ENCODE measurements at places on chromosomes 12 and 14.

DNA sequence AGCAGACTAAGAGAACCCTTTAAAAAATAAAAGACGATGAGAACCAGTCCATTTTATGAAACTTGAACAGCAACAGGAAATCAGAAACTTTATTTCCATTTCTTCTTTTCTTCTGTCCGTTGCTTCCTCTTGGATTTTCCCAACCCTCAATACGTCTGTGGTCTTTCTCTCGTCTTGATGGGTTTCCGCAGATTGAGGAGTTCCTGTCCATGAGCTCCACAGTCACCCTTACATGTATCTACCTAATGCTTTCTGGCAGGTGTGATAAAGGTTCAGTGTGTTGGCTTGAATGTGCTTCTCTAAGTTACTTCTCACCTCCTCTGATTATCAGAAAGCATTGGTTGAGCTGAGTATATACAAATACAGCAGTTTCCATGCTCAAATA lies 110.0 kb downstream of the ETV6 start:
- DNase-seq, result no peak

- peak; percentile 11 for DNase-seq
Measured at GRCh38 chr12:123973552-123974341, 732 bp downstream of the ZNF664 start.

- DNase-seq, result no peak
Measured at GRCh38 chr12:109624467-109624866, 50.9 kb downstream of the MVK start.

DNA sequence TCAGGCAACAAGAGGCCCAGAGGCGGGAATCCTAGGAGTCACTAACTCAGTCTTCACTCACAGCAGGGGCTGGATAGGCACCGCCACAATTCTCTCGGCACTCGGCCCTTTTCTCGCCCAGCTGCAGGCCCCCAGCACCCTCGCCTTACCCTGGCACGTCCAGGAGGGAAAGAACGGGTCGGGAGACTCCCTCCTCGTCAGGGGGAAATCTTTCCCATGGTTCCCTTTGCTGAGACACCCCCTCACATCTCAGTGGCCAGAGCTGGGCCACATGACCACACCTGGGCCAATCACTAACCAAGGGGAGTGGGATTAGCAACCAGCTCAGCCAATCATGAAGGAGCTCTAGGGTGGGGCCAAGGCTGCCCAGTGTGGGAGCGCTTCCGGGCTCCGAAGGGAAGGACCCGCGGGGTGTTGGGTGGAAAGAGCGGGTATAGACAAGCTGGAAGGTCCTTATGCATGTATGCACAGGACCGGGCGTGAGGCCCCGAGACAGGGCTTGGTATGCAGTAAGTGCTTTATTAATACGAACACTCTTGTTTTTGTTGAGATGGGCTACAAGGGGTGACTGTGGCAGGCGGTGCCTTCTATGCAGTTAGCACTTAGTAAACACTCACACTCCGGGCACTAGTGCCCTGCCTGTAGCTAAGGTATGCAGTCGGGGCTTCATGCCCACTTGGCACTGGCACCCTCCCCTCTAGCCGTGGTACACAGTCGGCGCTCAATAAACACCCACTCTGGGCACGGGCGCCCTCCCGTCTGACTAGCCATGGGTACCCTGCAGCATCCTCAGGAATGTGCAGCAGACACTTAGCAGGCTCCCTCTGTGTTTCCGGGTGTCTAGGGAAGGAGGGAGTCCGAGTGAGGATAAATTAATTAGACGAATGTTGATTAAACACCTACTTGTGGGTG lies 40.3 kb downstream of the ADGRD1 start:
- DNase-seq, result no peak

DNA sequence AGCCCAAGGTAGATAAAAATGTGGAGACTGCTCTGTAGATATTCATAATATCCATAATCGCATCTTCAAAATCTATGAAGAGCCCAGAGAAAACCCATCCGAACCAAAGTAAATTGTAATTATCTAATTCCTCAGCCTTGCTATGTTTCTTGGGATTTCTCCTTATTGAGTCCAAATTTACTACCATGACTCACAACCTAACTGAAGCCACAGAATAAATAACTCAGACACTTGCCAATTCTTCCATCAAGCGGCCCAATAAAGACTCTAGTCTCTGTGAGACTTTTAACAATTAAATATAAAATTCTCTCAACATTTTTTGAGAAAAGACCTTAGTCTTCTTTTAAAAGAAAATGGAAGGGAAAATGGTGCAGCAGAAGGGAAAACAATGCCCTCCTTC lies 409.8 kb downstream of the DAD1 start:
- DNase-seq, result no peak

- no peak for DNase-seq
Measured at GRCh38 chr14:63435204-63435603, 108.0 kb downstream of the PPP2R5E start.

GRCh38 chr12:49960474-49961110 lies 1.1 kb upstream of the AQP5 start:
- no peak for DNase-seq

DNA sequence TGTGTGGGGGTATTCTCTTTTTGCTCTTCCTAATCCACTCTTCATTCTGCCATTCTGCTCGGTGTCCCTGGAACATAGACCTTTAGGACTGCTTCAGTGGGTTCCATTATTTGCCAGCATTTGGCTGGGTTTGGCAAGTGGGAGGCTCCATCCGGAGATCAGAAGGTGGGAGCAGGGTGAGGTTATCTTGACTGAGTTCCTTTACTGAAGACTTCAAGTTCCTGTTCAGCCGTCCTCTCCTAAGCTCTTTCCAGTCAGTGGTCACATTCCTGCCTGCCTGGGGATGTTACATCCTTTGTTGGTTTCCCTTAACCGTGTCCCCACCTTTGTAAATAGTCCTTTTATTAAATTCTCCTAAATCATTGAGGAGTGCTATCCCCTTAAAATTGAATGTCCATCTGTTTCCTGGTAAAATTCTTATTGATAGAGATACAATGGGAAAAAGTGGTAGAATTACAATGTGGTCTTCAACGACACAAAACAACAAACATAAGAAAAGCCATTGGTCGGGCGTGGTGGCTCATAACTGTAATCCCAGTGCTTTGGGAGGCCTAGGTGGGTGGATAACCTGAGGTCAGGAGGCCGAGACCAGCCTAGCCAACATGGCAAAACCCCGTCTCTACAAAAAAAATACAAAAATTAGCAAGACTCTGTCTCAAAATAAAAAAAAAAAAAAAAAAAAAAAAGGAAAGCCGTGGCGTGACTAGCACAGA lies 5.0 kb upstream of the MIA2 start:
- DNase-seq, result no peak

DNA sequence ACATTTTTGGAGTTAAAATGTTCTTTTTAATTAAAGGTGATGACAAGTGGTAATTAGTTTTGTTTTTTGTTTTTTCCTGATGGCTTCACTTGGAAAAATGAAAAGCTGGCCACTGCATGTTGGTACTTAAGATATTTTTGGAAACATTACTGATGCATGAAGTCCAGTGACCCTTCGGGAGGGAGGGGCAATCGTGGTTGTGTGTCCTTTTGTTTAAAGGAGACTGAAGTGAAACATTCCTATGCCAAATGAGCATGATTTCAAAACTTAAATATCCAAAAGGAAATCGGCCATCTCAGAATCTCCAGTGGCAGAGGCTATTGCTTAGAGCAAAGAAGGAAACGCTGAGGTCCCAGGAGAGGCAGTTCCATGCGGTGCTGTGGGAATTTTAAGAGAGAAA lies 20.1 kb downstream of the LTBP2 start:
- no peak for DNase-seq
